Activated naive CD4-positive, alpha-beta T cell (primary cell): ENCODE measurements at places on chromosomes 2 and 18.

DNA sequence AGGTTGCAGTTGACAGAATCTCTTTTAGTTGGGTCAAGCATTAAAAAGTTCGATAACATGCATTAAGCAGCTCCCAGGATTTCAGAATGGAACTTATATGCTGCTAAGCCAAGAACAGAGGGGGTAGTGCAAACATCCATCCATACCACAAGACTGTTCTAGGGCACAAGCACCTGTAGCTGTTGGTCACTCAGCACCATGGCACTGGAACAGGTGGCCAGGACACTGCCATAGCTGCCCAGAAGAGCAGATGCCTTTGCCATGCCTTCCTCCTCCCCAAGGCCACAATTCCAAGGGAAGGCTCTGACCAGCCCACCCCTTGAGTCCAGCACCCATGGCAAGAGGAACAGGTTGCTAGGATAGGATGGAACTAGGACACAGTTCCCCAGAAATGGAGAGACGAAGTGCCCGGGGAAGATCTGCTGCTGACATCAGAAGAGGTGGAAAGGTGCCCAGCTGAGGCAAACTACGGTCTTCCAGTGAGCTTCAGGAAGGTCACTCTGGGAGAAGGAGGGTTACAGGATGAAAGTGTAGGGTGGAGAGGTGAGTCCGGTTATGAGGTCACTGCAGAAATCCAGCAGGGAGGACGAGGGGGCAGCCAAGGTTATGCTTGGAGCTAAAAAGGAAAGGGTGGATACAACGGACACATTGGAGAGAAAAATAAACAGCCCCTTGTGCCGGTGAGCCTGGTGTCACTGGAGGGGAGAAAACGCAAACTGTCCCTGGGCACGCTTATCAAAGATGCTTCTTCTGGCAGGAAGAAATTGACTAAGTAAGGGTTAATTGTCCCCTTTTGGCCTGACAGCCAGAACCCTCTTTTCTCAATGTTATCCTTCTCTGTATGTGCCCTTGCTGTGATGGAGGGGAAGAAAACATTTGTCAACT, 41.9 kb downstream of the C1QL2 start:
- DNase-seq = no peak

DNA sequence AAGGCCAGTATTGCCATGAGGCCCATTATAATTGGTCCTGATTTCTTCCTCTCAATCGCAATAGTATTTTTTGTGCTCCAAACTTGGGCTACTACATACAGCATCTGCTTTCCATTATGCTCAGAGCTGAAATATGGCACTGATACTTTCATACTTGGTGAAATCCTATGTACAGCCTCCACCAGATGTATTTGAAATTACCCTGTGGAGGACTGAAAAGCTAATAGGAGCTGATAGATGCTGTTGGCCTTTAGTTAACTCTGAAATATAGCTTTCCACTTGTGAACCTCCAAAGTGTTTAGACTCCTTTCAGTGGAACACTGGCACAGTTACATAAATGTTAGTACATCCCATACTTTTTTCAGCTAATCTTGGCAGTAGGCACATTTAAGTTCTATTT, 205.7 kb downstream of the NEDD4L start:
- DNase-seq = no peak

- DNase-seq = no peak
Measured at GRCh38 chr2:206823178-206823577, 57.8 kb downstream of the FASTKD2 start.

DNA sequence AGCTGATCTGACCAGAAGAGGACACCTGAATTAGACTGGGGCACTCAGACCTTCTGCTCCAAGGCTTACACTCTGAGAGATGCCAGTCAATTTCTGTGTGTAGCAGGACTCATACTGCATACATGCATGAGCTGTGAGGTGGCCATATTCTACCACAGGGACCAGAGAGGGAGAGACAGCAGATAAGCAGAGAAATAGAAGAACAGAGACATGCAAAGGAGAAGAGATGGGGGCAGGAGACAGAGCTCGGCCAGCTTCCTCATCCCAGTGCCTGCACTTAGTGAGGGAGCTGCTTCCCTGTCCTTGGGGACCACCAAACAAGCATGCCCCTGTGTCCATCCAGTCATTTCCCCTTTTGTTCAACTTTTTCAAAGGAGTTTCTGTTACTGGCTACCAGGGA, 73.9 kb upstream of the ALK start:
- DNase-seq = no peak

DNA sequence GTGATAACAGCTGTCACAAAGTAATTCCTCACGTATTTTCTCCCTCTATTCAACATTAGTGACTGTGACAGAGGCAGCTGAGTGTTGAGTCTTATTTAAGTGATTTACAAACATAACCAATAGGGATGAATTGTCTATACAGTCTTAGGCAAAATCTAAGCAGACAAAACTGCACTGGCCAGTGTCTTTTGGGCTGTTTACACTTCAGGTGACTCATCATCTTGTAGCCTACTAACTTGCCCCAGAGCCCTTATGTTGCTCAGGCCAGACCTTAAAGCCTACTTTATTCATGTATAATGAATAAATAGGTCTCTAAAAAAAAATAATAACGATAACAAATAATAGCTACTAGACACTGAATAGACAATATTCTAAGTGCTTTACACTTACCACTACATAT, 17.2 kb downstream of the THOC1 start:
- DNase-seq = no peak

DNA sequence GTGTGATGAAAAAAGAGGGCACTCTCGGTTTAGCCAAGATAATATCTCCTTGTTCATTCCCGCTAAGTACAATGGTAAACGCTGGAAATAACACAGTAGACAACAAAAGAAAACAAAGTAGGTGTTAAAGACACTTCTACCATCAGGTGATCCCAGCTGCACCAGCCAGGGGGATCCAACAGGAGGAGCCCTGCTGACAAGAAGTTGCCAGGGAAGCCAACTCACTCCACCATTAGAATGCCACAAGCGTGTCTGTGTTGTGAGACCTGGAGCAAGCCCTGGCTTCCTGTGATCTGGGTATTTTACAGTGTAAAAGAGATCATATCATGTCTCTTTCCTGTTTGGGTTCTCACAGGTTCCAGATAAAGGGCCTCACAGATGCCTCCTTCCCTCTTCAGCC, 117.0 kb downstream of the GRB14 start:
- DNase-seq = no peak
